ENCODE measurements at places on chromosomes 7 and 10. TPM values are rescaled to one million over a fixed set of nuclear protein-coding genes. Genes with fewer than 3 reads are reported as not detected.

CNPY1 gene
- not detected for total RNA-seq

PYROXD2 gene
- 17.4 TPM for total RNA-seq

ZNF680 gene
- 11.5 TPM for total RNA-seq

HOXA9 gene
- total RNA-seq: 1.2 TPM

UCN3 gene
- not detected for total RNA-seq

COL13A1 gene
- 21.2 TPM for total RNA-seq

SHLD2 gene
- 30.1 TPM for total RNA-seq

OR13A1 gene
- total RNA-seq: not detected

ITIH5 gene
- 12.5 TPM for total RNA-seq

ZFAND4 gene
- total RNA-seq: 13.9 TPM

DNA sequence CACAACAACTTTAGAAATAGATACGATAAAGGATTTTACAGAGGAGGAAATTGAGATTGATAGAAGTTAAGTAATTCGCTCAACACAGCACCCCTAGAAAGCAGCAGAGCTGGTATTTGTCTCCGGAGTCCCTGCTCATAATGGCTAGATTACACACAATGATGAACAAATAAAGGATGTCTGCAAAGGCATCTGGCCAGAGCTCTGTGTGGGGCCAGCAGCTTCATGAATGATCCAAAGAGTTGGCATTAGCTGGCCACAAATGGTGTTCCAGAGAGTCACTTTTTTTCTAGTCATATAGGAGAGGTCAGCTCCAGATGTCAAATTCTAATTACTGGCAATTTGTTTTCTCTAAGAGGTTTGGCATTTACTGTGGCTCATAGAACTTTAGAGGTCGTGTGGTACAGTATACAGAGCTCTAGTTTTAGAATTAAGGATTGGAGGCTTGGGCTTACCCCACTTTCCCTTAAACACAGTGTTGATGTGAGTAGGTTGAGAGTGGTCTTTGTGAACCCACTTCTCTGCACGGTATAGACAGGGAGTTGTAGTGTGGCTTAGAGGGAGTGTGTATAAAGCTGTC is 186.2 kb downstream of the BICC1 start:
- DNase-seq: no peak

DNA sequence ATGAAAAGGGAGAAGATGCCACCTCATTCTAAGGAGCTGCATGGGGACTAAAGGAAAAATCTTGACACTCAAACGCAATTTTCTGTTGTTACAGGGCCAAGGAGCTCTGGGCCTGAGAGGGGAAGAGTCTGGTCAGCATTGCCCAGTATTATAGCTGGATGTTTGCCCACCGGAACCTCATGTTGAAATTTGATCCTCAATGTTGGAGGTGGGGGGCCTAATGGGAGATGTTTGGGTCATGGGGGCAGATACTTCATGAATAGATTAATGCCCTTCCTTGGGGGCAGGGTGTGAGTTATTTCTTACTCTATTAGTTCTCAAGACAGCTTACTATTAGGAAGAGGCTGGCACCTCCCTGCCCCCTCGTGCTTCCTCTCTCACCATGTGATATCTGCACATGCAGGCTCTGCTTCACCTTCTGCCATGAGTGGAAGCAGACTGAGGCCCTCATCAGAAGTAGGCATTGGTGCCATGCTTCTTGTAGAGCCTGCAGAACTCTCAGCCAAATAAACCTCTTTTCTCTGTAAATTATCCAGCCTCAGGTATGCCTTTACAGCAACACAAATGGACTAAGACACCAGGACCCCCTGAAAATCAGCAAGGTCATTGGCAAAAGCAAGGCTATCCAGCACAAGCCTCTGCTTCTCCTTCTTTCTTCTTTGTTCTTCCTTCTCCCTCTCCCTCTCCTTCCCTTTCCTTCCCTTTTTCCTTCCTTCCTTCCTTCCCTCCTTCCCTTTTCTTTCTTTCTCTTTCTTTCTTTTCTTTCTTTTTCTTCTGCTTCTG is 15.1 kb downstream of the GCK start:
- no peak for DNase-seq

DNA sequence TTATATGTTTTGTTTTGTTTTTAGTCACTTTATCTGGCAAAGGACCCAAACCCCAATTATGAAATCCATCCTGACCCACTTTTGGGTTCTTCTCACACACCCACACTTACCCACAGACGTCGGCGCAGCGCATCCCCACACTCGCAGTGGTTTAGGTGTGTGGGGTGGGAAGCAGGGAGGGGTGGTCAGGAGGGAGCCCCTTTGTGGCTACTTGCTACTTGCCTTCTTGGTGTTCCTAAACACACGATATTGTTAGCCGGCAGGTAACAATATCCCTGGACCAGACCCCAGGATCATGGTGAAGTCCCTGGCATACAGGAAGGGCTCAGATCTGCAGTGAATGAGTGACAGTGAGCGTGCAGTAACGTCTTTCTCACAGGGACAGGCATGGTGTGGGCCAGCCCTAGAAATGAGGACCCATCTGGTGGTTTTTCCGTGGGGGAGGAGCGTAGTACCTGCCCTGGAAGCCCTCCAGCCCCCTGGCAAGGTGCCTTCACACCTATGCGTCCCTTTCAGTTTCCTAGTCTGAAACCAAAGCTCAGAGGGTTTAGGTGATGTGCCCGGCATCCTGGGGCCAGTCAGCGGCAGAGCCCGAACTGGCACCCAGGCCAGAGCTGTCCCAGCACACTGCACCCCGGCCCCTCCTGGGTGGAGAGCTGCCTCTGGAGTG is 4.4 kb downstream of the SPOCK2 start:
- DNase-seq: no peak

DNA sequence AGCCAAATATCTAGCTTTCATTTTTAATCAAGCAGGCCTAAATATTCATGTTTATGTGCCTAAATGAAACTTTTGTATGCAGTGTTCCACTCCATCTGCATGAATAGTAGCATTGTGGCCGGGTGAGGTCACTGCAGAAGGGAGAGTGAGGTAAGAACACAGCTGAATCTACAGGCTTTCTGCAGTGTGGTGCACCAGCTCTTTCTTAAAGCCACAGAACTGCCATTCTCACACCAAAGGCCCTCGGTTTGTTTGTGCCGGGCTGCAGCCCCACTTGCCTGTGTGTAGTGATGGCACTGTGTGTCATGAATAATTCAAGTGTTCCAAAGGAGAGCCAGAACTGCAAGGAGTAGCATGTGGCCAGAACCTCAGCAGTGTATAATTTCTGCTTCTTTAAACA is 204.1 kb downstream of the TRIL start:
- no peak for DNase-seq

DNA sequence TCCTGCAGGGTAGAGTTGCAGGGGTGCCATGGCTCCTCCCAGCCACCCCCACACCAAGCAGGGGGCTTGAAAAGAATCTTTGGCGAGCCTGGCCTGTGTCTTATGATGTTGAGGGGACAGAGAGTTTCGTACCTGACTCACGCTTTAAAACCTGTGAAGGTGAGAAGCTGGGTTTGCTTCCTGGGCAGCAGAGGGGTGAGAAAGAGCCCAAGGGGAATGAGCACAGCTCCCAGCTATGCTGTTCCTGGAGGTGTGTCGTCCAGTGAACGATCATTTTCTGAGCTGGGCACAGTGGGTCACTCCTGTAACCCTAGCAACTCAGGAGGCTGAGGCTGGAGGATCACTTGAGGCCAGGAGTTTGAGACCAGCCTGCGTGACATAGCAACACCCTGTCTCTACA is 13.5 kb upstream of the ADRB1 start:
- DNase-seq: no peak

GRCh38 chr10:35409094-35409582 is 72.8 kb downstream of the CCNY start:
- DNase-seq: no peak

DNA sequence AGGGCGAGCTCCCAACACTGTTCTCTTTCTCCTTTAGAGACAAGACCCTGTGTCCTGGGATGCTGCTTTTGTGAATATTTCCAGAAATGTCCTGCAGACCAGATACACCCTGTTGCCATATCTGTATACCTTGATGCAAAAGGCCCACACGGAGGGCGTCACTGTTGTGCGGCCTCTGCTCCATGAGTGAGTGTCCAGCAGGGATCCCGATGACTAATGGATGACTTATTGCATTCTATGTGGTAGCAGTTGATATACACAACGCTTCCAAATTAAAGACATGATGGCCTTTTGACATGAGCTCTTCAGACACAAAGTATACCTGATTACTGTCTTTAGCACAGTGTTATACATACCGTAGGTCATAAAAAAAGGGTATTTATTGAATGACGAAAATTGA is 45.0 kb upstream of the MGAM2 start:
- no peak for DNase-seq

DNA sequence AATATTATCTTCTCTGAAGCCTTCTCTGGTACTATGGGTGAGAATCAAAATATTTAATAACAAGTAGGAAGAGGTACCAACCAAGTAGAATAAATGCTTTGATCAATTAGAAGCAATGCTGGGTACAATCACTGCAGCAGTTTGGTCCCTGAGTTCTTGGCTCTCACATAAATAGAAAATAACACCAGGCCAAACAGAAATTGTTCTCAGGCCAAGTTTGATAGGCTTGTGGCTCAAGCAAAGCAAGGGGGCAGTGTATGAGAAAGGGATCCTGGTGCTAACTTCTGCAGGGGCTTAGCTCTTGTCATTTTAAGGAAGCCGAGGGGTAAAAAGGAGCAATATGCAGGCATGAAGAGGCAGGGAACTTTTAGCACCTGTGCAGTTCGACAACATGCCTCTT is 146.8 kb upstream of the TMEM229A start:
- no peak for DNase-seq

- no peak for DNase-seq
Measured at GRCh38 chr10:29802171-29802570, 167.4 kb upstream of the SVIL start.

- DNase-seq: peak; percentile 77
Measured at GRCh38 chr7:105996860-105997737, 34.0 kb downstream of the CDHR3 start.

DNA sequence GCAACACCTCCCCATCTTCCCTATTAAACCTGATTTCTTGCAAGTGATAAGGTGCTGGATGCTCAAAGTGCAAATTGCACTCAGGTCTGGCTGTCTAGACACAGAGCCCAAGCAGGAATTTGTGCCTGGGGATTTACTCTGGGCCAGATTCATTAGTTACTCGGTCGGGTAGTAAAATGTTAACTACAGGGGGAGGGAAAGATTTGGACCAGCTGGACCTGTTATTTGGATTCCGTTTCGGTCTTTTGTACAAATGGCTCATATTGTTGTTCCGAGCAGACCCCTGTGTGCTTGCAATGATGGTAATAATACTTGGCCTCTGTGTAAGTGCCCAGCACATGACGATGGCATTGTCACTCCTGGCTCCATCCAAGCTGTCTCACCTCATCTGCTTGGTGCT is 609.6 kb downstream of the KCNMA1 start:
- DNase-seq: no peak

GRCh38 chr7:41881331-41882130 is 178.6 kb upstream of the INHBA start:
- no peak for DNase-seq

DNA sequence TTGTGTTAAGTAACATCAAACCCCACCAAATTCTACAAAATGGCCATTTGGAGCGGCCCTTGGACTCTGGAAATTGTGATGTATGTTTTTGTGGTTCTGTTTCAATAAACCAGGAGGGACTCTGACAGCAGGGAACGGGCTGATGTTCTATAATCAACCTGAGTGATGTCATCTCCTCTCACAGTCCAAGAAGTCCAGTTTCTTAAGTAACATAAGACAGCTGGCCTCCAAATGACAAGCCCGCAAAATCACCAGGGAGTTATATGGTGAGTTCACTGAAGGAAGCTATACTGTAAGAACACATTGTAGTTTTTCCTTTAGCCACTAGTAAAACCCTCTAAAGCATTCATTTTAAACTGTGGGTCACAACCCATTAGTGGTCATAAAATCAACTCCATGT is 34.0 kb downstream of the GOT1 start:
- no peak for DNase-seq
